GM23338 (cell line): ENCODE measurements at places on chromosomes 5 and 9.
A peak's percentile ranks its signal among the peaks of the same experiment; 100 is the strongest.

- DNase-seq = no peak
These were observed 126.2 kb upstream of the SLC28A3 start for GRCh38 chr9:84466580-84467285.

GRCh38 chr5:39783756-39784421 lies 359.1 kb upstream of the DAB2 start:
- DNase-seq = no peak

- no peak for DNase-seq
These were observed 30.3 kb upstream of the DENND4C start for GRCh38 chr9:19200229-19200628.

- DNase-seq = peak; percentile 93
These were observed at the start of gene RANBP17 for GRCh38 chr5:170861917-170862766. Gene RANBP17 (plus strand): TSS chr5:170862018.

- no peak for DNase-seq
These were observed 6.6 kb upstream of the ADGRD2 start for GRCh38 chr9:124443625-124444024.

DNA sequence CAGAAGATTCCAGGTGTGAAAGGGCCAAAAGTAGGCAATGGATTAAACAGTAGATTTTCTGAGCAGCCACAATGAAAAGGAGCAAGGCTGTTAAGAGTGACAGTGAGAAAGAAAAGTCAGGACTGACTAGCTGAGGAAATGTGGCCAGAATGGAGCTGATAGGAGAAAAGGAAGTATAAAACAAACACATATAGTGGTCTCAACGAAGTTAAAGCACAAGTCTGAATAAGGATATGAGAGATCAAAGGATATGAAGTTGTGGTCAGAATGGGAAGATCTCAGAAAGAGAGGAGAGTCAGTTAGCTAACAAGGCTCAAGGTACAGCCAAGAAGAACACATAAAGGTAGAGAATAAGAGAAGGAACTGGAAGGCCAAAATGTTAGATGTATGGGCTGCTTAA lies 39.9 kb downstream of the FNIP1 start:
- DNase-seq = no peak

DNA sequence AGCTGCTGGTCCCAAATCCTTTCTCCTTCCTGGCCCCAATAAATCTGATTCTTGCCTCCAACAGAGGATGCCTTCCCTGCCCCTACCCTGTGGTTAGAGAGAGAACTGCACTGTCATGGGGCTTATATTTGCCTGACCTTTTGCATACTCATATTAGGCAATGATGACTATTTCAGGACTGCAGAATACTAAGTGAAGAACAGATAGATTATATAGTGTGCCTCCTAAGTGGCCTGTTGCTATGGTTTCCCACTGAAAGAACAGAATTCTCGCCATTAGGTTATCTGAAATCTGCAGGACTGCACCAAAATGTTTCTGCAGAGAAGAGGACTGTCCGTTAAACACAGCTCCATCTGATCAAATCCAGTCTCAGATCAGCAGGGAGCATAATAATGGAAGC lies 87.3 kb upstream of the CCNG1 start:
- DNase-seq = peak; percentile 30

DNA sequence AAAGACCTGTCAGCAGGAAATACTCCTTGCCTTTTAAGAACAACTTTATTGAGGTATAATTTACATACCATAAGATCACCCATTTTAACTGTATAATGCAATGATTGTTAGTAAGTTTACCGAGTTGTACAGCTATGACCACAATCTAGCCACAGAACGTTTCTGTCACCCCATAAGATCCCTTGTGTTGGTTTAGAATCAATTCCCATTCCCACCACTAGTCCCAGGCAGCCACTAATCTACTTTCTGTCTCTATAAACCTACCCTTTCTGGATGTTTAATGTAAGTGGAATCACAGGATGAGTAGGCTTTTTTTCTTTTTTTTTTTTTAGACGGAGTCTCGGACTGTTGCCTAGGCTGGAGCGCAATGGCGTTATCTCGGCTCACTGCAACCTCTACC lies 4.4 kb downstream of the GPR107 start:
- peak; percentile 56 for DNase-seq

- DNase-seq = no peak
These were observed 476.0 kb downstream of the ZSWIM6 start for GRCh38 chr5:61808091-61808490.

DNA sequence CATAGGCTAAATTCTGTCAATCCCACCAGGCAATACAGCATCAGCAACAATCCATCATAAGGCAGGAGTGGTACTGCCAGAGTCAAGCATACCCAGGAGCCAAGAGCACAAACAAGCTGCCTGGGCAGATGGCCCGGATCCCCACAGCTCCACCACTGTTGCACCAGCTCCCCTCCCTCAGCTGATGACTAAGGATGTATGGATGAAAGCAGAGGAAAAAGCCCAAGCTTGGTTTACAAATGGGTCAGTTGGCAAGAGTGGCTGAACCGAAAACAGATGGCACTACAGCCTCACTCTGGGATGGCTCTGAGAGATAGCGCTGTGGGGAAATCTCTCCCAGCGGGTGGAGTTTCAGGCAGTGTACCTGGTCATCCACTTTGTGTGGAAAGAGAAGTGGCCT lies 29.4 kb downstream of the DROSHA start:
- DNase-seq = no peak

DNA sequence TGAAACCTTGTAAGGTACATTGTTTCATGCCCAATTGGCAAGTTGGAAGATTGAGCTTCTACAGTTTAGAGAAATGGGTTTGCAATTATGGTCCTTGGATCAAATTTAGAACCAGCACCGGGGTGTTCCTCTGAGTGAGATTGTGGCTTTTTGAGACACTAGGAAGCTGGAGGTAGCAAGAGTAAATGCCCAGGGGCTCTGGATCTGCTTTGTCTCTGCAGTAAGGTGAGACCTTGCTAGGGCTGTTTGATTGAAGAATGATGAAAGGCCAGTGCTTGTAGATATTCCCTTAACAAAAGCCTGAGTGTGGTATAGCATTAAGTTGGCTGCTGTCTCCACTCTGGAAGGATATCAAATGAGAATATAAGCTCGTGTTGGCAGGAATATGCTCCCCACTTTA lies 36.0 kb downstream of the WWC1 start:
- DNase-seq = no peak

DNA sequence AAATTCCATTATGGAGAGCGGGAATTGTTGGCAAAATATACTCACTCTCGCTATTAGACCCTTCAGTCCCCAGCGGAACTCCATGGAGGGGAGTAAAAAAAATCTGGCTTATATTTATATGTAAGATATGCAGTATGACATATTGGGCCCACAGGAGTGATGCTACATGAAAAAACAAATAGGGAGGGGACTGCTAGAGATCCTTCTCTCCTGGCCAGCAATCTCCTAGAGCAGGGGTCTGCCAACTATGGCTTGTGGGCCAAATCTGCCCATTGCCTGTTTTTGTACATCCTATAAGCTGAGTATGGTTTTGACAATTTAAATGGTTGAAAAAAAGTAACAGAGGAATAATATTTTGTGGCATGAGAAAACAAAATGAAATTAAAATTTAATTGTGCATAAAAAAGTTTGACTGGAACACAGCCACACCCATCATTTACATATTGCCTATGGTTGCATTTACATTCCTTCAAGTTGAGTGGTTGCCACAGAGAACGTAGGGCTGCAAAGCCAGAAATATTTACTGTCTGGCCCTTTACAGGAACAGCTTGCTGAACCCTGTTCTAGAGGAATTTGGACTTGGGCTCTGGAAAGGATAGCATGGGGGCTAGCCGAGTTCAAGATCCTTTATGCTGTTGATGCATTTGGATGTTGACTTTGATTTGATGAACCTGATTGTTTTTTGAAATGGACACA lies 197.3 kb upstream of the CLINT1 start:
- DNase-seq = no peak

- no peak for DNase-seq
These were observed 41.1 kb upstream of the ALDOB start for GRCh38 chr9:101476576-101477208.

- DNase-seq = no peak
These were observed 35.9 kb downstream of the CEP120 start for GRCh38 chr5:123387313-123387712.

GRCh38 chr5:8528106-8528505 lies 659.2 kb downstream of the MTRR start:
- no peak for DNase-seq

DNA sequence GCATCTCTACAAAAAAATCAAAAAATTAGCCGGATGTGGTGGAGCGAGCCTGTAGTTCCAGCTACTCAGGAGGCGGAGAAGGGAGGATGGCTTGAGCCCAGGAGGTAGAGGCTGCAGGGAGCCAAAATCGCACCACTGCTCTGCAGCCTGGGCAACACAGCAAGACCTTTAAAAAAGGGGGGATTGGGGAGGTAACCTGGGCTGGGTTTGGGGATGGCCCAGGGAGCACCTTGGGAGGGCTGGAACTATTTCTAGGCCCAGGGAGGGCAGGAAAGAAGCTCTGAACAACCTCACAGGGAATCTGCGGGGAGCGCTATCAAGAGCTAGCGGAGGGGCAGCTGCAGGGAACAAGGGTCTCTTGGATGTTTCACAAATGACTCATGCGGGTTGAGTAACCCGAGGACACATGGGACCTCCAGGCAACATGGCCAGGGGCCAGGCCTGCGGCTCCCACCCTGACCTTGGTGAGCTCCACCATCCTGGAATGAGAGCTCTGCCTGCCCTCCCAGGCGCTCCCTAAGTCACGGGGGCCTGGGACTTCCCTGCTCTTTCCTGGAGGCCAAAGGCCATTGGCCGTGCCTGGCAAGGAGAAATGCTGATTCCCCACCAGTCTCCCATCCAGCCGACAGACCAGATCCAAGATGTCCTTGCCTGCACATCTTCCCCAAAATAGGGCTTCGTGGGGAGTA lies 23.4 kb downstream of the SARDH start:
- DNase-seq = no peak

DNA sequence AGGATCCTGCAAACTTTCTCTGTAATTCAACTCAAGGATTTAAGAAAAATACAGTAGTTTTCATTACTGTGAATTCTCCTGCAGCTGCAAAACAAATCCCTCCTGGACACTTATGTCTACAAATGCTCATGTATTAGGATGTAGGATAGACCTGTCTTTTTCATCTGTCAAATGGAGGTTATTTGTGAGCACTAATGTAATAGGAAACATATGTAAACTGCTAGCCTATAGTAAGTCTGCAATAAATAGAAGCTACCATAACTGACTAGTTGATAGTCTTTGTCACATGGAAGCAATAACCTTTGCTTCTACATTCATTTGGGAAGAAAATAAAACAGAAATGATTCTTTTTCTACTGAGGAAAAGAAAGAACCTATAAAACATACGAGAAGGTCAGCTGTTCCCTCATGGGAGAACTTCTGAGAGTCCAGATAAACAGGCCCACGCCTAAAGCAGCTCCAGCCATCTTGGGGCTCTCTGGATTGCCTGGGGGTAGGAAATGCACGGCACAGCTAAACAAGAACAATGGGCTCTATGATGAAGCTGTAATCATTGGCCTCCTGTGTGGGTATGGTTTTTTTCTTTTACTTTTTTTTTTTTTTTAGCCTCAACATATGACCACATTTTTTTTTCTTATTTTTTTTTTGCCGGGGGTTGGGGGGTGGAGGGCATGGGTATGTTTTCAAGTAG lies 6.2 kb downstream of the KCNV2 start:
- no peak for DNase-seq

GRCh38 chr5:138869763-138870500 lies 5.2 kb downstream of the LRRTM2 start:
- no peak for DNase-seq

DNA sequence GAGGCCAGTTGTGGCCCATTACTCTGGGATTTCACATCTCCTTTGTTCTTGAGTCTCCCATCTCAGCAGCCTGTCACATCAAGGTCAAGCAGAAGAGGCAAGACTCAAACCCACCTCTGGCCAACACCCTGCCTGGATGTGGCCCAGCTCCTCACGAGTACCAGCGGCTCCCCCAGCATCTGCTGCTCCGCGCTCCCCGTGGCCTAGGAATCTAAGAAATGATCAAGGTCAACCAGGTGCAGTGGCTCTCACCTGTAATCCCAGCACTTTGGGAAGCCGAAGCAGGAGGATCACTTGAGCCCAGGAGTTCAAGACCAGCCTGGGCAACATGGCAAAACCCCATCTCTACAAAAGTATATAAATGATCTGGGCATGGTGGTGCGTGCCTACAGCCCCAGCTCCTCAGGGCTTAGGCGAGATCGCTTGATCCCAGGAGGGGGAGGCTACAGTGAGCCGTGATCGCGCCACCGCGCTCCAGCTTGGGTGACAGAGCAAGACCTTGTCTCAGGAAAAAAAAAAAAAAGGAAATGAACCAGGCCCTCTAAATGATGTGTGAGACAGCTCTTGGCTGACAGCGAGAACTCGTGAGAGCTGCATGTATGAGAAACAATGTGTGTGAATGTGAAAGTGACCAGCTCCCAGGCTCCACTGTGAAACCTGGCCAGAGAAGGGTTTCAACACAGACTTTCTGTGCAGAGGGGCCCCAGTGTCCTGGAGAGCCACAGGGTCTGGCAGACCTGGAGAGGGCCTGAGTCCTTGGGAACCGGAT lies 61.6 kb upstream of the ANGPTL2 start:
- no peak for DNase-seq

GRCh38 chr9:99262949-99263418 lies 40.9 kb downstream of the SEC61B start:
- DNase-seq = no peak

- DNase-seq = peak; percentile 51
These were observed 317.9 kb upstream of the IRX1 start for GRCh38 chr5:3277590-3278196.

DNA sequence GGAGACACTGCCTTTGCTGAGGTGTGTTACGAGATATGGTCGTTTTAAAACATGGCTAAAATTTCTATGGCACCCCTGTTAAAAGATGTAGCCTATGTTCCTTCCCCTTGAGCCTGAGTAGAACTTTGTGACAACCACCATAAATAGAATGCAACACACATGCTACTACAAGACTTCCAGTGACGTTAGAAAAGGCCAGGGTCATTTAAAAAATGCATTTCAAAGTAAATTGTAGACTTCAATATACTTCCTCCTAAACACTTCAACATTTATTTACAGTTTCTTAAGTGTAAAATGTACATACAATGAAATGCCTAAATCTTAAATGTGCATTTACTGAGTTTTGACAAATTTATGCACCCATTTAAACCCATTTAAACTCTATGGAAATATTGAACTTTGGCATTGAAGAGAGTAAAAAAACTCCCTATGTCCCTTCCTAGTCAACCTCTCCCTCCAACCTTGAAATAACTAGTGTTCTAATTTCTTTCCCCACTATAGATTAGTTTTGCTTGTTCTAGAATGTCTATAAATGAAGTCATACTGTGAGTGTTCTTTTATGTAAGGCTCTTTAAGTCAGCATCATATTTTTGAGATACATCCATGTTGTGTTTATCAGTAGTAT lies 160.5 kb downstream of the SLC12A2 start:
- DNase-seq = no peak

GRCh38 chr9:69599232-69599971 lies 72.8 kb downstream of the APBA1 start:
- no peak for DNase-seq

DNA sequence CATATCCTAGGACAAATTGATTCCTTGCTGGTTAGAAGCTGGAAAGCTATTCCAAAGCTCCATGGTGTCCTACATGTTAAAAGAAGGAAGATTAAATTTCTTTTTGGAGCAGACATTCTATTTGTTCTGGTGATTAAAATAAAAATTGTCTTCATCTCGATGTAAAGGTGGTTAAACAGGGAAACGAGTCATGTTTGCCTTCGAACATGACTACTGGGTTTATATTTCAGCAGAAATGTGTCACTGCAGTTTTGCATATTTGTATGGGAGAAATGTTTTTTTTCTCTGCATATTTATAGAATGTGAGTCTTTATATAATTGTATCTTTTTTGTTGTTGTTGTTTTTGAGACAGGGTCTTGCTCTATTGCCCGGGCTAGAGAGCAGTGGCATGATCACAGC lies 36.4 kb downstream of the ADAMTS12 start:
- no peak for DNase-seq

GRCh38 chr5:27908341-27908740 lies 870.0 kb upstream of the CDH9 start:
- no peak for DNase-seq
